ENCODE measurements at places on chromosomes 16 and 17. TPM values are rescaled to one million over a fixed set of nuclear protein-coding genes. Genes with fewer than 3 reads are reported as not detected.

Gene PYDC1
- total RNA-seq = 0.78 TPM

Gene KRTAP16-1
- total RNA-seq = not detected

Gene LITAFD
- not detected for total RNA-seq

Gene DRC7
- total RNA-seq = 0.78 TPM

Gene COX4I1
- 201 TPM for total RNA-seq

Gene ALOX15
- not detected for total RNA-seq

Gene TMEM220
- total RNA-seq = 2.3 TPM

Gene PRDM7
- not detected for total RNA-seq

Gene MSLN
- not detected for total RNA-seq

Gene CIBAR2
- not detected for total RNA-seq

Gene LGALS9B
- total RNA-seq = not detected

Gene KRTAP4-1
- not detected for total RNA-seq

Gene HOXB1
- not detected for total RNA-seq

Gene ADCY9
- 9.5 TPM for total RNA-seq

Gene UBE2I
- 42.7 TPM for total RNA-seq

Gene KRTAP4-4
- total RNA-seq = not detected

Gene ZSCAN10
- total RNA-seq = not detected

Gene CHRNE
- total RNA-seq = 0.62 TPM

Gene MT1A
- not detected for total RNA-seq

Gene MAPT
- total RNA-seq = 93.1 TPM

Gene PIPOX
- total RNA-seq = 4.1 TPM

Gene MYH8
- 2.0 TPM for total RNA-seq

Gene SEPTIN12
- not detected for total RNA-seq

Gene HOXB8
- total RNA-seq = not detected

Gene PMFBP1
- total RNA-seq = 2.5 TPM

Gene ICAM2
- 8.4 TPM for total RNA-seq

Gene RAMP2
- total RNA-seq = 14.3 TPM

Gene SLC16A11
- total RNA-seq = 0.31 TPM

Gene PYY
- total RNA-seq = not detected

Gene HOXB3
- not detected for total RNA-seq

Gene SLC38A8
- total RNA-seq = not detected

Gene KRT31
- 0.47 TPM for total RNA-seq

Gene CHST4
- not detected for total RNA-seq

Gene NPIPA3
- 0.94 TPM for total RNA-seq

Gene DNAAF8
- 0.62 TPM for total RNA-seq

Gene UTS2R
- not detected for total RNA-seq

Gene NOS2
- total RNA-seq = 0.47 TPM

Gene SLC9A5
- 1.2 TPM for total RNA-seq

Gene TBC1D3C
- total RNA-seq = not detected

Gene RNF222
- total RNA-seq = not detected

Gene NOG
- total RNA-seq = 3.7 TPM

Gene CLEC19A
- total RNA-seq = not detected

Gene RASL10B
- total RNA-seq = 5.1 TPM

Gene P4HB
- total RNA-seq = 57.4 TPM

Gene KCTD13
- total RNA-seq = 15.6 TPM

Data from occipital lobe (tissue), 3 donors.